NCI-H1417 (cell line): ENCODE measurements at places on chromosomes 12 and 14.

- peak; percentile 30 for DNase-seq
These were observed 7.7 kb downstream of the GATC start for GRCh38 chr12:120453977-120454376.

DNA sequence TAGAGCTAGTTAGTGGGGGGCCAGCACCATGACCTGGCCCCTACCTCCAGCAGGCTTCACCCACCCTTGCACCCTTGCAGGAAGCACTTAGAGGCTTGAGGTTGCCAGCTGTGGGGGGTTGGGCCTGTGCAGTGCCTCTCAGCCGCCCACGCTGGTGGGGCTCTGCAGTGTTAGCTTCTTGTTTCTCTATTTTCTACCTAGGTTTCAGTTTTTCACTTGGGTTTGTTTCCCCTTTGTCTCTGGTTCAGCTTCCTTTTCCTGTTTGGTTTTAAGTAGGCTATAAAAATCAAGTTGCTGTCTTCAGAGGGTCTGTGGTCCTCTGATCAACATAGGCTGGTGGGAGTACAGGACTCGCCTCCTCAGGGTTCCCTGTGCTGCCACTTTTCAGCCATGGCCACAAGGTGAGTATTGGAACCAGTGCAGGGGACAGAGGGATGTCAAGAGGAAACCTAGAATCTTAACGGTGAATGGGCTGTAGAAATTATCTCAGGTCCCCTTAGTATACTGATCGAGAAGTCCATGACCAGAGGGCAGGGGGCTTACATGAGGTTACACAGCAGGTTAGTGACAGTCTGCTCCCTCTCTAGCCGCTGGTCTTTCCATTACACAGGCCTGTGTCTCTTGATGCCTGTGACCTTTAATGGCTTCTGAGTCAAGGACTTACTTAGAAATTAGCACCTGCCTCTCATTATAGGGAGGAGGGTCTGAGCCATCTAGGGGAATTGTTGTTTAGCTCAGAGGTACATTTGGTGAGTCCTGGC is at the start of gene EVL:
Gene EVL (plus strand): TSS at position 312 of the 761 bp plus-strand sequence. CDS start 79 bp downstream, at position 391.
- DNase-seq, result peak; percentile 71

- no peak for DNase-seq
These were observed 891 bp downstream of the RPS6KL1 start for GRCh38 chr14:74921987-74922751.

DNA sequence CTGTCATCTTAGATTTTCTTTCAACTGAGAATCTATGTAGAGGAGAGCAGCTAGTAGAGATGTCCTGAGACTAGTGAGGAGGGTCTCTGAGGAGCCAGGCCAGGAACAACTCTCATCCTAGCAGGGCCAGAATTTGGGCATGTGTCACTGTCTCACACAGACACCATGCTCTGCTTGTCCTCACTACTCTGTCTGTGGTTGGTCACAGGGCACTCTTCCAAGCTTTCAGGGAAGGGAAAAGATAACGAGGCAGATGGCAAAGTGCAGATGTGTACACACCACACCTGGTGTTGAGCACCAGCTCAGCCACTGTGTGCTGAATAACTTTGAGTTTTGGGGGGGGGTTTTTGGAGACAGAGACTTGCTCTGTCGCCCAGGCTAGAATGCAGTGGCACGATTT is 2.5 kb downstream of the SSPN start:
- no peak for DNase-seq

DNA sequence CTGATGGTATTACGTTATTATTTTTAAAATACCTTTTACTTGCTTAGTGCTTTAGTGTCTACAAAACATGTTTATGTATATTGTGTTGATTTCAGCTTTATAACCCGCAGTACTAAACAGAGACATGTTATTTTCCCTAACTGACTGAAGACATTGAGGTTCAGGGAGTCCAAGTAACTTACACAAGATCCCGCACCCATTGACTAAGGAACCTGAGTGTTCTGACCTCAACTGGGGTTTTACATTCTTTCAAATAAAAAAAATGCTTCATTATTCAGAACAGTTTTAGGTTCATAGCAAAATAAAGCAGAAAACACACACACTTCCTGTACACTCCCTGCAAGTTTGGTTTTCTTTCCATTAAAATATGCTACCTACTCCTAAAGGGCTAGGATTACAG is 60.4 kb upstream of the METAP2 start:
- no peak for DNase-seq

GRCh38 chr14:42428996-42429395 is 822.3 kb downstream of the LRFN5 start:
- DNase-seq, result no peak

GRCh38 chr12:47237751-47238211 is 158.0 kb upstream of the AMIGO2 start:
- no peak for DNase-seq

DNA sequence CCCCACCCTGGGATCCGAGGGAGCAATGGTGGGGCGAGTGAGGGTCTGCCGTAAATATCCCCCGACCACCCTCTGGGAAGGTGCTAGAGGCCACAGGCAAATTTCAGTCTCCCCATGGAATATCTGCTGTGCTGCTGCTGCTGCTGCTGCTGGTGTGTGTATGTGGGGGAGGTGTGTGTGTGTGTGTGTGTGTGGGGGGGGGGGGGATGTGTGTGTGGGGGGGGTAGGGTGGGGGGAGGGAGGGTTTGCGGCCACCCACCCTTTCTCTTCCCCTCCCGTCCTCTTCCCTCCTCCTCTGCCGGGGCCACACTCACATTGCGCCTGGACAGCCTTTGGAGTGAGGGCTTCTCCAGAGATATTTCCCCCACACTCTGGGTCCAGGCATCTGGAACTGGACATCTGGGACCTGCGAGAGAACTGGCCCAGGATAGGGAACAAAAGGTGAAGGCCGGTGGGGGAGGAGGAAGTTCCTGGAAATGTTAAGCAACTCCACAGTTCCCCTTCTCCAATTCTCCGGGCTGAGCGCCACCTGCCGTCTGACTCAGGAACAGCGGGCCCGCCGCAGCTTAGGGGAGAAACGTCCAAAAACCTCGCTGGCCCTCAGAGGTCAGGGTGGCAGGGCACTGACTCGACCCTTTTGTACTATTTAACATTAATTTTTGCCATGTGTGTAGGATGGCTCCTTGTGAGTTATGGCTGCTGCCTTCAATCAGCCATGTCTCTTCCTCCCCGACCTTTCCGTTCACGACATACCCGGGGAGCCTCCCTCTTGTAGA is at the start of gene C1RL:
Gene C1RL (minus strand): TSS at position 419 of the 776 bp plus-strand sequence. CDS start 34 bp downstream, at position 385.
- peak; percentile 91 for DNase-seq

GRCh38 chr14:105087308-105087962 is 22.2 kb upstream of the GPR132 start:
- DNase-seq, result peak; percentile 54
